ENCODE measurements at places on chromosomes 2 and 18. TPM values are rescaled to one million over a fixed set of nuclear protein-coding genes. Genes with fewer than 3 reads are reported as not detected.

The FAM237A gene
- not detected for total RNA-seq

The TBR1 gene
- not detected for total RNA-seq

GRCh38 chr2:71464389-71464788 lies 11.0 kb downstream of the DYSF start:
- no peaks in the 10 kb centered on the region for H3K27me3 ChIP-seq
- peaks cover 13% of the 10 kb centered on the region for H3K4me1 ChIP-seq
- H3K4me3 ChIP-seq = no peak overlapping the region
- no peaks in the 10 kb centered on the region for H3K36me3 ChIP-seq
- DNase-seq = no peak

DNA sequence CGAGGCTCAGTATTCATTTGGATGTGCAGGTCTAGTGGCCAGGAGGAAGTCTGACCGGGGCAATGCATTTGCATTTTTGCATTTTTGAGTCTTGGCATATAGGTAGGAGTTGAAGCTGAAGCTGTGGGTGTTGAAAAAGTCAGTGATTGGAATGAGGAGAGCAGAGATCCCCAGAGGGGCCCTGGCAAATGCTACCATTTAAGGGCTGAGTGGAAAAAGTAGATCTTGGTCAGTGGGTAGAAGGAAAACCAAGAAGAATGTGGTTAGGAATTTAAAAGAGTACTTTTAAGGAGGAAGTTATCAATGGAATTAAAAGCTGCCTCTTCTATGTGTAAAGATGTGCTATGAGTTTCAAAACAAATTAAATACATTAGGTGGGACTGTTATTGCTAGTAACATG lies 143.0 kb downstream of the ZEB2 start:
- H3K4me1 ChIP-seq = peaks cover 16% of the 10 kb centered on the region
- no peak for DNase-seq
- no peaks in the 10 kb centered on the region for H3K36me3 ChIP-seq

DNA sequence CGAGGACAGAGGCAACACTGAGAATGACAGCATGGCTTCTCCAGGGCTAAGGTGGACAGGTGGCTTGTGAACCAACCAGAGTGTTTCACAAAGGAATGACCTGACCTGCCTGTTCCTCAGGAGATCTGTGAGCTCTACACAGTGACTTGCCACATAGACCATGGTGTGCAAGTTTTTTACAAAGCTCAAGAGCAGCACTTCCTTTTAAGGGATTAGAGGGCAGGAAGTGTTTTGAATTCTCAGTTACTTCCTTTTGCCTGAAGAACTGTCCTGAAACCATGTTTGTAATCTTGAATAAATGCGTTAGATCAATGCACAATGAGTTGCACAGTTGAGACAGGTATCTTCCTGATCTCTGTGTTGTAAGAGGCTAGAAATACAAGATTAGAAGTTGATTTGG lies 421.9 kb downstream of the THSD7B start:
- H3K36me3 ChIP-seq = no peaks in the 10 kb centered on the region
- no peak overlapping the region for H3K4me3 ChIP-seq
- no peaks in the 10 kb centered on the region for H3K4me1 ChIP-seq
- DNase-seq = no peak

The OSR1 gene
- total RNA-seq = 4.1 TPM

The ZNF516 gene
- total RNA-seq = 44.3 TPM

DNA sequence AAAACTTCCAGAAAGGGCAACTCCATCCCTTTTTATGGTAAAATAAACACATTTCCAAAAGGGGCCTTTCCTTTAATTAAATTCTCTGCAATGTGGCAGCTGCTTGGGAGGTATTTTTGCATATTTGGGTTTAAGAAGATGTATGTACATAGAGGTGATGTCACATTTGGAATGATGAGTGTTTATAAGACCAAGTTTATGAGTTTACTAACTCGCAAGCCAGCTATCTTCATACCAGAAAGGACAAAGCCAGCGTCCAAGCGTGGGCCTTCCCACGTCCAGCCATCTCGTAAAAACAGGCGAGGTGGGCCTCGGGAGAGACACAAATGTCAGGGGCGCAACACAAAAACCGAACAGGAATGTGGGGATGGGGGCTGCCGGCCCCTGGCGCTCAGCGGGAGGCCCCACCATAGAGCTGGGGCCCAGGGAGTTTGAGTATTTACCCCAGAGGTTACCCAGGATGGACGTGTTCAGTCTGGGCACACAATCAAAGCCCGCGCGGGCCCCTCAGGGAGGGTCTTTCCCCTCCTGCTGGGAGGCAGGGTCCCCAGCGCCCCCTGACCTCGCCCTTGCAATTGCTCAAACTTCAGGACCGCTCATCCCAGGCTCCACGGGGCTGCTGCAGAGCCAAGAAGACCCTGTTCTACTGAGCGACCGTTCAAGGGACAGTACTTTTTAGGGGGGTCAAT lies 137.3 kb downstream of the TWIST2 start:
- DNase-seq = no peak
- H3K27me3 ChIP-seq = no peaks in the 10 kb centered on the region
- no peak overlapping the region for H3K27ac ChIP-seq
- no peaks in the 10 kb centered on the region for H3K4me1 ChIP-seq
- no peak overlapping the region for H3K4me3 ChIP-seq

- H3K4me3 ChIP-seq = no peak overlapping the region
- H3K27ac ChIP-seq = peak overlapping the region; percentile 20
- peak; percentile 51 for DNase-seq
Observed at GRCh38 chr18:48813833-48814489, 136.8 kb downstream of the SMAD7 start.

DNA sequence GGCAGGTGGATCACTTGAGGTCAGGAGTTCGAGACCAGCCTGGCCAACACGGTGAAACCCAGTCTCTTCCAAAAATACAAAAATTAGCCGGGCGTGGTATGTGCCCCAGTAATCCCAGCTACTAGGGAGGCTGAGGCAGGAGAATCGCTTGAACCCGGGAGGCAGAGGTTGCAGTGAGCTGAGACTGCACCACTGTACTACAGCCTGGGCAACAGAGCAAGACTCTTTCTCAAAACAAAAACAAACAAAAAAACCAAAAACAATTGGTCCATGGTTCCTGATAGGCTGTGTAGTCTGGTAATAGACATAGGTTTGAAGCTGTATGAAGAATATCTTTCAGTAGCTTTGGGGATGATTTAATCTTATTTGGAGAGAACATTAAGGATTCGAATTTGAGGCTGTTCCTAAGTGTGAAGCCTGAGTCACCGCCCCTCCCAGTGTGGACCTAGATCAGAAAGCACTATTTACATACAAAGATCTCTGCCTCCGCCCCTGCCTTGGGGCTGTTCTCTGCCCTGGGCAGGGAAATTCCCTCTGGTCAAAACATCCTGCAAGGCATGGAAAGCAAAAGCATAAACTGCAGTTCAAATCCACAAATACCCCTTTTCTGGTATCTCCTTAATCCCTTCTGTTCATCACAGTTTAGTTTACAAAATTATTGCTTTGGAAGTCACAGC lies 52.8 kb upstream of the PMAIP1 start:
- no peak for DNase-seq
- H3K4me3 ChIP-seq = no peak overlapping the region

DNA sequence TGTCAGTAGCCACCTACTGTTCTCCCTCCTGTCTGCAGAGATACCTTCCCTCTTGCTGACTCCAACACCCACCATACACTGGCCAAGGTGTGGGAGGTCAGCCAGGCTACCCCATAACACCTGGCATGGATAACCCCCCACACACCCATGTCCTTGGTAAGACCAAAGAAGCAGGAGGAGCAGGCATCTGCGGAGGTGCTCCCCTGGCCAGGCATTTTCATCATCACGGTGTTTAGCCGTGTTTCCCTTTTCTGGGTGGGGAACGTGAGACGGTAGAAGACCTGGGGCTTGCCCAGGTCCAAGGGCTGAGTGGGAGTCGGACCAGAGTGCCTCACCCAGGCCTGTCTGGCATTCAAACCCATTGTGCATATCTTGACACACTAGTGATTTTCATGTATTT lies 150.3 kb downstream of the SMAD7 start:
- H3K27ac ChIP-seq = no peak overlapping the region
- H3K27me3 ChIP-seq = no peaks in the 10 kb centered on the region
- H3K4me1 ChIP-seq = peaks cover 3% of the 10 kb centered on the region
- H3K4me3 ChIP-seq = no peak overlapping the region
- H3K36me3 ChIP-seq = no peaks in the 10 kb centered on the region

DNA sequence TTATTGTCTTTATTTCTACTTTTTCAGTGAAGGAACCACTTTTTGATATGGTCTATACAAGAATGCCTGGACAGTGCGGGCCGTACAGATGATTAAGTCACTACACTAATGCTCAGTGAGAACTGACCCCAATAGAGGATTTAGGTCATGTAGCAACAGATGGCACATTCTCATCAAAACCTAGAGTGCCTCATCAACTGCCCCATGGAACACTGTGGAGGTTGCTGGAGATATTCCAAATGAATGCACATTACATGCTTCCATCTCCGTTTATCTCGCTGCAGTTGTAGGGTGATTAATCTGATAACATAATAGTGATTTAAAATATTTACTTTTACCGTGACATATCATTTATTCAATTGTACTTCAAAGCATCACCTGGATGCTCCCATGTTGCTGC lies 41.8 kb upstream of the COPS8 start:
- H3K27ac ChIP-seq = no peak overlapping the region
- no peak overlapping the region for H3K4me3 ChIP-seq
- H3K36me3 ChIP-seq = no peaks in the 10 kb centered on the region
- no peaks in the 10 kb centered on the region for H3K27me3 ChIP-seq
- no peak for DNase-seq
- H3K4me1 ChIP-seq = no peaks in the 10 kb centered on the region

The FAM110C gene
- total RNA-seq = 2.7 TPM

The FBXO15 gene
- total RNA-seq = 1.5 TPM

DNA sequence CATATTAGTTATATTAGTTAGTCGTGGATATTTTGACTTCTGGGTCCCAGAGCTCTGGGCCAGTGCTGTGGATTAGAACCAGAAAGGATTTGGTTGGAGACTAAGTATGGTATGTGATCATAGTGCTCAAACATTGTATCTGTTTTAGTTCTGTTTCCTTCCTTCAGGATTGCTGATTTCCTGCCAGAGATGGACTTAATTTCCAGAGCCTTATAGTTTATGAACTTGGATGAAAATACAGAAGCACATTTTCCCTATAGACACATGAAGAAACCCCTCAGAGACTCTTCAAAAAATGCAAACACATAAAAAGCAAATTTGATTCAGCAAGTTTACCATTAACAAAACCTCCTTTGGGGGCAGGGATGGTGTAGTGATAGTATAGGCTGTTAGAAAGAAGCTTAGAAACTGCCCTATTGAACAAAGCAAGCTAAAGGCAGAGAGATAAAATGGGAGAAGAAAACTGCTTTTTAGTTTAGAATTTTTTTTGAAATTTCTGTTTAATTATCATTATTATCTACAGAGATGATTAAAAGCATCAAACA lies 88.7 kb upstream of the EFEMP1 start:
- H3K4me1 ChIP-seq = no peaks in the 10 kb centered on the region
- H3K4me3 ChIP-seq = no peak overlapping the region
- no peaks in the 10 kb centered on the region for H3K27me3 ChIP-seq
- no peak for DNase-seq

- DNase-seq = no peak
- H3K4me1 ChIP-seq = no peaks in the 10 kb centered on the region
- no peak overlapping the region for H3K4me3 ChIP-seq
- H3K27ac ChIP-seq = no peak overlapping the region
- no peaks in the 10 kb centered on the region for H3K36me3 ChIP-seq
- no peaks in the 10 kb centered on the region for H3K27me3 ChIP-seq
Observed at GRCh38 chr18:24414349-24415003, 12.0 kb upstream of the IMPACT start.

- H3K4me1 ChIP-seq = no peaks in the 10 kb centered on the region
- H3K27me3 ChIP-seq = no peaks in the 10 kb centered on the region
- no peaks in the 10 kb centered on the region for H3K36me3 ChIP-seq
- no peak overlapping the region for H3K4me3 ChIP-seq
- no peak overlapping the region for H3K27ac ChIP-seq
Observed at GRCh38 chr2:15819562-15820256, 120.6 kb upstream of the MYCN start.

DNA sequence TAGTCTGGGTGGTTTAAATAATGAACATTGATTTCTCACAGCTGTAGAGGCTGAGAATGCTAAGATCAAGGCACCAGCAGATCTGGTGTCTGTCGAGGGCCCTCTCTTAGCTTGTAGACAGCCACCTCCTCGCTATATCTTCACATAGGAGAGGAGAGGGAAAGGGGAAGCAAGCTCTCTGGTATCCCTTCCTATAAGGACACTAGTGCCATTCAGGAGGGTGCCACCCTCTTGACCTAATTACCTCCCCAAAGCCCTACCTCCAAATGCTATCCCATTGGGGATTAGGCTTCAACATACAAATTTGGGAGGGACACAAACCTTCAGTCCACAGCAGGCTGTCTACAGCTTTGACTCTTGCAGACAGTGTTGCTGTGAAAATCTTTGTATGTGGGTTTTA lies 76.7 kb downstream of the BOLA3 start:
- H3K4me1 ChIP-seq = peaks cover 10% of the 10 kb centered on the region
- H3K27ac ChIP-seq = no peak overlapping the region
- no peak for DNase-seq
- no peaks in the 10 kb centered on the region for H3K36me3 ChIP-seq

All from upper lobe of left lung (tissue), 6 donors.